ENCODE measurements at places on chromosomes 6 and 20.

DNA sequence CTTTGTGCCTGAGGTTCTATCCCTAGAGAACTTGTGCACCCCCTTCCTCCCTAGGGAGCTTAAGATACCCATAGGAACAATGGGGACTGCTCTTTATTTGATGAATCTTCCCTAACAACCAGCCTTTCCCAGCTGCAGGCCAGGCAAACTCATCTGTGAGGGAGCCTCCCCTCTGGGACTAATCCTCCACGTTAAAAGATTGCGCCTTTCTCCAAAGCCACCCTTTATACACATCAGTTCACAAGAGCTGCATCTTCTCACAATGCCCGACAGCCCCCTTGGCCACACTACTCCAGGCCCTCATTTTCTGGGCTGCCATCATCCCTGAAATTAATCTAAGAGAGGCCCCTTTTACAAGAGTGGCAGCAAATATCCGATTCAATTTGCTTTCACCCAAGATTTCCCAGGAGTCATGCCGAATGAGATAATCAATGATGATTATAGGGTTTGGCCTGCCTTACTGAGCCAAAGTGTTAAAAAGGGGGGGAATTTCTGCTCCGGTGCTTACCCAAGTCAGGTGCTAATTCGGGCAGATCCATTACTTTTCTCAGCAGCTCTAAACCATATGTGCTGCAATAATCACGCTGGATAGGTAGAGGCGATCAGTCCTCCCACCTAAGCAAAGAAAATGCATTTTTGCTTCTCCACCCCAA lies 336.5 kb downstream of the KIF16B start:
- no peak for DNase-seq

- DNase-seq, result no peak
Observed at GRCh38 chr6:116399287-116399686, 28.5 kb downstream of the DSE start.

GRCh38 chr6:147548921-147549475 lies 40.5 kb downstream of the SAMD5 start:
- DNase-seq, result no peak

DNA sequence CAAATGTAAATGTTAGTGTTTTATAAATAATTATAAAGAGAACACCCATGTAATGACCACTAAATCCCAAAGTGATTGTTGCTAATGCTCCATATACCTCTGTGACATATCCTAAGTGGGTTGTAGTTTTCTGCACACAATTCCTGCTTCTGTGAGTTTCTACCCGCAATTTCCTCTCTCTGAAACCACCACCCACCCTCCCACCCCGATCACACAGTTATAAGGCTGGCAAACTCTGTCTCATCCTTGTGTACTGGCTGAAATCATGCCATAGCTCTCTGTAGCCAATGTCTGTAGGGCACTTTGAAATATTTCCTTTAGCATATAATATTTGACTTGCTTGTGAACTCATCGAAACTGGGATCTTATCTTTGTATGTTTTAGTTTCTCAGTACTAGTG lies 236.6 kb downstream of the PLCB1 start:
- no peak for DNase-seq

DNA sequence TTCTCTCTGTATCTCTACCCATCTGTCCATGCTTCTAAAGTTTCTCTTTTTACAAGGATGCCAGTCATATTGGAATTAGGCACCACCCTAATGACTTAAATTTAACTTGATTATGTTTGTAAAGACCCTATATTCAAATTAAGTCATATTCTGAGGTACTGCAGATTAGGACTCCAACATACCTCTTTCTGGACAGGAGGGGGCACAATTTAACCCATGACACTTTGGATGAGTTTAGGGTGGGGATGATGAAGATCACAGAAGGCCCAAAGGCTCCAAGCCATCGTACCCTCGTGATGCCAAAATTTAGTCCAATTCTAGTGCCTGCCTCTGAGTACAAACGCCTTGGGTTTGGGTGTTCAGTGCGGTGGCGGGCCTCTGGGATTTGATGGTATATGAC lies 15.0 kb upstream of the NKX2-2 start:
- DNase-seq, result no peak

DNA sequence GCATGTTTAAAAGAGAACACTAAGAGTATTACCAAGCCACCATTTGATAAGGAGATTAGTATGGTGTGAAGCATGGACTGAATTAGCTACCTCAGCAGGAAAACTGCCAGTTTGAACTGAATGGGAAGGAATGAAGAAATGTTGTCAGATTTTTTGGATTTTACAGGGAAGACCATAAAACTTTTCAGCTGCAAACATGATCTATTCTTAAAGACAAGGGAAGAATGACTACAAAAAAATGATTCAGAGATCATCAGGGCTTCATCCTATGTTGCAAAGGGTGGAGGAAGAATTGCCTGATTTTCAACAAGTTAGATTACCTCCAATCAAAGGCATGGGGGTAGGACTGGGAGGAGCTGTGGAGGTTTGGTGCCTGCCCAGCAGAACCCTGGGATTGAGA lies 49.3 kb upstream of the MTRF1L start:
- no peak for DNase-seq

DNA sequence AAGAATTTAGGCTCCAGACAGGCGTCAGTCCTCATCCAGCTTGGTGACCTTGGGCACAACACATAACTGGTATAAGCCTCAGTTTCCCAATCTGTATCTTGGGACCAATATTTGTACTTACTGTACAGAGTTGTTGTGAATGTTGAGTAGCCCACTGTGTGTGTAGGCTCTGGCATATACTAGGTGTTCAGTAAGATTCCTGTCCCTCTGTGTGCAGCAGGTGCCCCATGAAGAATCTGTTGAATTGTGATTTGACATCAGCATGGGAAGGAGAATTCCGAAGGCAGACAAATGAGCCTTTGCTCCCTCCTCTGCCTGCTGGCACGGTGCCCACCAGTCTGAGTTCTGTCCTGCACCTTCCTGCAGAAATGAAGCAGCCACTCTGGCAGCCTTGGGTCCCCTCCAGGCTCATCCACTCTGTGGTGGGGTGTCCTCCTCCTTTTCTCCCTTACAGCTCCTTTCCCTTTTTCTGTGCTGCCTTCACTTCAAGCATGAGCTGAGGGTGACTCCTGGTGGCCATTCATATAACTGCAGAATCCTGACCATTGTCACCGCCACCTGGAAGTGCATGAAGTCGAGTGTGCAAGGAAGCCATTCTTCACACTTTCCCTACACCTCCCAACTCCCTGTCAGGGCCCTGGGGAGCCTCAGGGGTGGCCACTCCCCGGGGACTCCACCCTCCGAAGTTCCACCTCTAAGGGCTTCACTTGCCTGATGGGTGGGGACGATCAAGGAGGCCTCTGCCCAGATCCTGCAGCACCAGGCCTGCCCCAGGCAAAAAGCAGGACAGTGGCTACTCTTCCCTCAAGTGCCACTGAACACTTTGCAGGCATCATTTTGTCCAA lies 48.2 kb downstream of the MRPL14 start:
- DNase-seq, result peak; percentile 54

- DNase-seq, result no peak
Observed at GRCh38 chr6:12371151-12371550, 81.0 kb downstream of the EDN1 start.

DNA sequence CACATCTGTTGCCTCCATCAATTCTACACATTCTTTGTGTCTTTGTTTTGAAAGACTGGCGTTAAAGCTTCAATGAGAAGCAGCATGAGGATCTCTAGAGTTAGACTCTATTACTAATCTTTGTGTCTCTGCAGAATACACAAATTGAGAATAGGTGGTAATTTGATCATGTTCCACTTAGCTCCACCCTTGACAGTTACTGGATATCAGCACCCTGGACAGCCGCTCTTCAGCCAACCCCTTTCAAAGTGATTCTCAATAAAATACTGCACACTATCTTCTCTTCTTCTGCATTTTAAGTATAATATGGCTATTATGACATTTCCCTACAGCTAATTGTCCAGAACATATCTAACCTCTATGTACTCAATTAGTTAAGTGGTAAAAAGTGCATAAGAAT lies 54.3 kb upstream of the CNR1 start:
- DNase-seq, result no peak

GRCh38 chr6:89432875-89433251 lies at the start of gene ANKRD6:
ANKRD6 (plus strand) TSS chr6:89433152; CDS start chr6:89566977, 133,825 bp downstream.
- peak; percentile 78 for DNase-seq
